ENCODE measurements at places on chromosomes 1 and 21. TPM values are rescaled to one million over a fixed set of nuclear protein-coding genes. Genes with fewer than 3 reads are reported as not detected.

DNA sequence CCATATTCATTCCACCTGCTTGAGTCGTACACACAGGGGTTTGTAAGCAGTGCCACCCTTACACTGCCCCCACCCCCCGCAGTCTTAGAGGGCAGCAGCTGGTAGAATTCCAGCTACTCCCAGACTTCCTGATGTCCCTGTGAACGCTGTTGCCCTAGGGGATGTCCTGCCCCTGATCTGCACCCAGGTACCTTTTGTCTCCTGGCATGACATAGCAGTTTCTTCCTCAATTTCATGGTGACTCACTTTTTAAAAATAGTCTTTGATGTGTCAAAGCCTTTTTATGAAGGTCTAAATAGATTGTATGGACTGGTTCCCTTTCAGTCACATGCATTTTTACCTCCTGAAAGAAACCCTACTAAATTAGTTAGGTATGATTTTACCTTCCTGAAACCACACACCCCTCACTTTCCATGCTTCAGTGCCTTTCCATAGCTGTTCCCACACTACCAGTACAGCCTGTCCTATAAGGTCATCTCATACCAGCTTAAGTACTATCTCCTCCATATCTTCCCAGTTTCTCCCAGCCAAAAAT, 76.4 kb downstream of the ST3GAL3 start:
- DNase-seq, result no peak

- no peak for DNase-seq
Observed at GRCh38 chr21:46555225-46555617, 49.7 kb downstream of the S100B start.

- no peak for DNase-seq
Observed at GRCh38 chr1:194776657-194777056, 1590.2 kb upstream of the B3GALT2 start.

- DNase-seq, result no peak
Observed at GRCh38 chr1:116254776-116255175, 118.3 kb upstream of the ATP1A1 start.

- no peak for DNase-seq
Observed at GRCh38 chr21:38181096-38181495, 75.7 kb upstream of the KCNJ15 start.

GRCh38 chr1:20358761-20359263, 68.1 kb downstream of the VWA5B1 start:
- DNase-seq, result no peak

GRCh38 chr1:150110116-150110515, 39.6 kb upstream of the PLEKHO1 start:
- DNase-seq, result no peak

- DNase-seq, result no peak
Observed at GRCh38 chr1:190168116-190168892, 309.4 kb downstream of the BRINP3 start.

The ATP1A4 gene
- 0.90 TPM for total RNA-seq

The SLAMF9 gene
- total RNA-seq, result not detected

The PLA2G2F gene
- total RNA-seq, result not detected

The CYP4B1 gene
- total RNA-seq, result 1,081 TPM

DNA sequence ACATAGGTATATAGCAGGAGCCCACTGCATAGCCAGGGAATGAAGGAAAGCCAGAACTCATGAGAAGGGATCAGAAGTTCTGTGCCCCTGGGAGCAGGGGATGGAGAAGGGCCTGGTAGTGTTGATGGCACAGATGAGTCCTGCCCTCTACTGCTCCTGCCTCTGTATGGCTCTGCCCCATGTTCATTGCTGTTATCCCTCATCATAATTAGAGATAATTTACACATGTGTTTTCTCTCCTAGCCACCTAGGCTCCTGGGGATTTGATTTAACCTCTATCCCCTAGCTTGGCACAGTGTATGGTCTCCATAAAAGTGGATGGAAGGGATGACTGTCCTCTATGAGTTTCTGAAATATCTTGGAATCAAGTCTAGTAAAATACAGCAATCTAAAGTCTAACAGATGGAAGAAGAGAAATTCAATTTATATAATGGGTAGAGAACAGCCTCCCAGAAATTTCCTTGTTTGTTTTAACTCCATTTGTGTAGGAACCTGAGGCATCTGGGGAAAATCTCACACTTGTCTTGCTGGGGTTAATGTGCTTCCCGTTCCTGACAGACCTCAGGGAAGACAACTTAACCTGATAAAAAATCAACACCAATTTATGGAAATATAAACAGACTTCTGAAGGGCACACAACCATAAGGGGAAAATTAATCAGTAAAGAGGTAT, 393.8 kb downstream of the HHAT start:
- DNase-seq, result no peak

DNA sequence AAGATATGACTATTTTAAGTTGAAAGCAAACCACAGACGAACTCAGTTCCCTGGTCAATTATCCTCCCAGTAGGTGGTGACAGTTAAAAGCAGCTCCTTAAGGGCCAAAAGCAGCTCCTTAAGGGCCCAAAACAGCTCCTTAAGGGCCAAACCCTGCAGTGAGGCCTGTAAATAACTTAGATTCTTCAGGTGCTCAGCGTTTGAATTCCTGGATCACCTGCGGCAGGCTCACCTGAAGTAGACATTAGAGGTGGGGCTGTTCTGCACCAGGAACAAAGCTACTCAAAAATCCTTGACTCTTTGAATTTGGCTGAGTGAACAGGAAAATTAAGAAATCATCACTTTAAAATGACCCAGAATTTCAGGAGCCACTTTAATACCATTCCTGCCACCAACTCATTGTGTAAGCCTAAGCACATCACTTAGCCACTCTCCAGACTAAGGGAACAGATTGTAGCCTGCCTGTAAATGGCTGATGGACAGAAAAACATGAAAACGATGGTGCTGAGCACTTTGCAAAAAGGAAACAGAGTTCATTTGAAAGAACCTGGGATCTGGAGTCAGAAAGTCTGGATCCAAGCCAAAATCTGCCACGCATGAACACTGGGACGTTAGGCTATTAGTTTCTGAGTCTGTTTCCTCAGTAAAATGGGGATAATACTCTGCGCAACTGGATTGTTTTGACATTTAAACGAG, 126.9 kb downstream of the LRIG2 start:
- DNase-seq, result no peak

DNA sequence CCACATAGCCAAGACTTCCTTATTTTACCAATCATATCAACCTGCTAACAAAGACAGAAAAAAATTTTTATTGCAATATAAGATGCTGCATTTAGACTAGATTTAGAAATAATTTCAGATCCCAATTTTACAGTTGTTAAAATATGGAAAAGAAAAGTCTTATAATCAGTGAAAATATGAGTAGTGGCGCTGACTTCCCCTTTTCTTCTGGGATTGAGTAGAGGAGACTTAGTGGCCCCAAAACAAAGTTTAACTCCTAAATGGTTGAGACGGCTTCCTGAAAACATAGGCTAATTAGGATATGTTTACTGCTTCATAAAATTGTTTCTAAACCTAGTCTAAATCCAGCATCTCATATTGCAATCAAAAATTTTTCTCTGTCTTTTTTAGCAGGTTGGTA, 68.4 kb downstream of the RAB3GAP2 start:
- DNase-seq, result no peak

DNA sequence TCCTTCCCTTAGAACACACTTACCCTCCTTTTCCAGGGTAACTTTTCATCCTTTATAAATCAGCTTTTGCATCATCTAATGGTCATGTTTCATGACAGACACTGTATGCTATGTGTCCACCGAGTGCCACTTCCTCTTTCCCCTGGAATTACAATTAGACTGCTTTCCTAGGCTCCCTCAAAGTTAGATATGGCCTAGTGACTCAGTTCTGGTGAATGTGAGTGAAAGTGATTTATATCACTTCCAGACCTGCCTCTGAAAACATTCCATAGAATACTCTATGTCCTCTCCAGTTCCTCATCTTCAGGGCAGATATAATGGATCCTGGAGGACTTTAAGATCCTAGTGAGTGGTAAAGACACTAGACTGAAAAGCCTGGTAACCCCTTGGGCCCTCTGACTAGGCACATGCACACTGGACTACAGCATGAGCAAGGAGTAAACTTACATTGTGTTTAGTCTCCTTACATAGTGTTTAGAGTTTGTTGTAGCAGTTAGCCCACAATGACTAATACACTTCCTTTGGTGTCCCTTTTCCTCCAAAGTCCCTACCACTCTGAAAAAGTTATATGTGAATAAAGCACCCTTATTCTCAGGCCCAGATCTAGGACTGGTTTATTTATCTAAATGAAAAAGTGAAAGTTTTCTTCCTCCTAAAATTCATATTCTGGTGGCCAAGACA, 59.3 kb downstream of the GPR88 start:
- DNase-seq, result no peak

The LCE3D gene
- not detected for total RNA-seq

The RPE65 gene
- not detected for total RNA-seq

The AGL gene
- total RNA-seq, result 18.6 TPM

DNA sequence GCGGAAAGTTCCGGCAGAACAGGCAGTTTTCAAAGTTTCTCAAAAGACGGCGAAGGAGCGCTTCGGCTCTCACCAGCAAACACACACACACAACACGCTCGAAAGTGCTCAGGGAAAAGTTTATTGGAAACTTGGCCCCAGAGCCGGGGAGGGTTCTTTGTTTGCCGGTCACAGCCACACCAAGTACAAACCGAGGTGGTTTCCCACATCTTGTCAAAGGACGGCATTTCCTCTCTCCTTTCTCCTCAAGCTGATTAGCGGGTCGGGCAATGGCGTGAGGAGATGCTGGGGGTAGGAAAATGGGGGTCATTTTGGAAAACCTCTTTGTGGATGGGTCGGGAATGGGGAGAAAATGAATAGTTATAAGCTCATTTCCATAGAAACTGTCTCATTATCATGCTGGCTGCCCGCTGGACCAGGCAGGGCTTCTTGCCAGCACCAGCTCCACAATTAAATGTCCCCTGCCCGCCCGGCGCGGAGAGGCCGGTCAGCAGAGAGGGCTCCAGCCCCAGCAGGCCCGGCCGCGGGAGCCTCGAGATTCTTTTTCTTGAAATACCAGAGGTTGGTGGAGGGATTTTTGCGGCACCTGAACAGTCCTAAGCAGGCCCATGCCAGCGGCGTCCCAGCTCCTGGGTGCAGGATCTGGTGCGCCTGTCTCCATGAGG, 92.3 kb downstream of the PRDM16 start:
- DNase-seq, result no peak

- peak; percentile 64 for DNase-seq
Observed at GRCh38 chr1:109643385-109644230, 12.3 kb upstream of the GSTM4 start.

The SPRR2E gene
- total RNA-seq, result not detected

GRCh38 chr21:35002879-35003722, 46.0 kb downstream of the RUNX1 start:
- DNase-seq, result no peak

DNA sequence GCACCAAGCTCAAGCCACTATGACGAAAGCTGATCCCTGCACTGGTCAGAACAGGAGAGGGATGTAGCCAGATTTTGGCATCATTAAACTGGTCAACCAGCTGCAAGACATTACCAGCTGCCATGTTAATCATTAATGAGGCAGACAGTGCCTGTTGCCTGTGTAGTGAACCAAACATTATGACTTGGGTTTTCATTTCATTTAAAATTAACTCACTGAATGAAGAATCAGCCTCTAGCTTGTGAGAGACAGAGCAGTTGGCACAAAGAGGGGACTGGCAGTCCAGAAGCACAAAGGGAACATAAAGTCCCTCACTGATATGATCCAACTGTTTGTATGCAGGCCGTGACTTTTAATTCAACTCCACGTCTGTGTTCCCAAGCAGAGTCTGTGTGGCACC, 318.9 kb downstream of the SEC16B start:
- no peak for DNase-seq

GRCh38 chr1:241167121-241167630, 189.8 kb downstream of the RGS7 start:
- DNase-seq, result no peak

GRCh38 chr1:234111458-234112142, 207.1 kb downstream of the SLC35F3 start:
- DNase-seq, result no peak

The CFAP74 gene
- total RNA-seq, result not detected

DNA sequence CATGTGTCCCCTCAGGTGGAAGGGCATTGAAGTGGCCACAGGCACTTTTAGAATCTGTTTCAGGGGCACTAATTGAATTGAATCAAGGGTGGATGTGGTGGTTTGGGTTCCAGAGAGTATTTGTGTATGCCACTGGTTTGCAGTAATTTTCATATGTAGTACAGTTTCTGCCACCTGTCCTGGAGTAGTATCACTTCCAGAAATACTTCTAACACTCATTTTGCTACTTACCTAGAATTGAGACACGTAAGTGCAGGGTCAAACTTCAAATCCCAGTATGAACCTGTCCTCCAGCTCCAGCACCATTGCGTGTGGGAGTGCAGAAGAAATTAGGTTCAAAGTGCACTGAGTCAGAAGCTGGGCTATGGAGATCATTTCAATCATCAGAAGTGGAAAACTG, 26.8 kb downstream of the RSPH1 start:
- no peak for DNase-seq

GRCh38 chr1:174036798-174037197, 14.6 kb upstream of the RC3H1 start:
- DNase-seq, result no peak

All from tibial nerve (tissue), 4 donors.